ENCODE measurements at places on chromosomes 7 and 10.

- no peak for DNase-seq
These were observed 132.1 kb downstream of the NRBF2 start for GRCh38 chr10:63265222-63265617.

- DNase-seq = no peak
These were observed 6.4 kb upstream of the FIGNL1 start for GRCh38 chr7:50456371-50457123.

DNA sequence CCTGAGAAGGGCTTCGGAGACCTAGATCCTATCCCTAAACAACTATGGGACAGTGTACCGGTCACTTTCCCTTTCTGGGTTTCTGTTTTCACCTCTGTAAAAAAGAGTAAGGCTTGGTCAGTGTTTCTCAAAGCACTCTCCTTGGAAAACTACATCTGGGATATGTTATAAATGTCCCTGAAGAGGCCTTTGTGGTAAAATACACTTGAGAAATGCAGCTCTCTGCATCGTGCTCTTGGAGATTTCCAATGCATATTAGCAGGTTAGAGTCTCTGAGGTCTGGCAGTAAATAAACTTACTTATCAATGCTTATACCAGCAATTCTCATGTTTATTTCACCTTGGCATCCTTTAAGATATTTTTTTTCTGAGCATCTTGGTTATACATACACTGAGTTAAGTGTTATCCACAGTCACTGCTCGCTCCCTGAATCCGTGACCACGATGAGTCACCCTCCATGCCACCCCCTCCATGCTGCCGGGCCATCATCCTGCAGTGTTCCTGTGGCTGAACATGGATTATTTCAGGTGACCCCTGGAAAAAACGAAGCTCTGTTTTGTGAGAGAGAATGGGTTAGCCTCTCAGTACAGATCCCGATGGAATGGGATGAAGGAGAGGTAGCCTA, 3.3 kb upstream of the TBXAS1 start:
- no peak for DNase-seq

DNA sequence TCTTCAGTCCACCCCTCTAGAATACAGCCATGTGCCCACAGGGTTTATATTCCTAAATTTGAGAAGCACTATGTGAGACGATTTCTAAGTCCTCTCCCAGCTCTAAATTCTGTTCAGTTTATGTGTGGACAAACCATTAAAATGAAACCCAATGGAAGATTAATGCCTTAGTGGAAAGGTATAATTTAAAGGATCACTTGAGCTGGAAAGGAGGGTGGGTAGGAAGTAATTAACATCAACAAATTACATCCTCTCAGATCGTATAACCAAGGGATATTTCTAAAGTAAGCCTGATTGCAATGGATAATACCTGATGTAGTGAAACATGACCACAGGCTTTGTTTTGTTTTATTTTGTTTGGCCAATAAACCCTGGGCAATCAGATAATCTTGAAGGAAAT, 511.0 kb upstream of the COBL start:
- no peak for DNase-seq

- DNase-seq = no peak
These were observed 36.1 kb downstream of the SGPL1 start for GRCh38 chr10:70851597-70852475.

GRCh38 chr7:23072922-23073321, 32.7 kb upstream of the KLHL7 start:
- no peak for DNase-seq

GRCh38 chr7:139423091-139423490, 60.4 kb downstream of the KLRG2 start:
- DNase-seq = no peak

GRCh38 chr7:135291809-135292253, 58.2 kb downstream of the STRA8 start:
- no peak for DNase-seq

GRCh38 chr7:69966766-69967591, 368.7 kb downstream of the AUTS2 start:
- no peak for DNase-seq

DNA sequence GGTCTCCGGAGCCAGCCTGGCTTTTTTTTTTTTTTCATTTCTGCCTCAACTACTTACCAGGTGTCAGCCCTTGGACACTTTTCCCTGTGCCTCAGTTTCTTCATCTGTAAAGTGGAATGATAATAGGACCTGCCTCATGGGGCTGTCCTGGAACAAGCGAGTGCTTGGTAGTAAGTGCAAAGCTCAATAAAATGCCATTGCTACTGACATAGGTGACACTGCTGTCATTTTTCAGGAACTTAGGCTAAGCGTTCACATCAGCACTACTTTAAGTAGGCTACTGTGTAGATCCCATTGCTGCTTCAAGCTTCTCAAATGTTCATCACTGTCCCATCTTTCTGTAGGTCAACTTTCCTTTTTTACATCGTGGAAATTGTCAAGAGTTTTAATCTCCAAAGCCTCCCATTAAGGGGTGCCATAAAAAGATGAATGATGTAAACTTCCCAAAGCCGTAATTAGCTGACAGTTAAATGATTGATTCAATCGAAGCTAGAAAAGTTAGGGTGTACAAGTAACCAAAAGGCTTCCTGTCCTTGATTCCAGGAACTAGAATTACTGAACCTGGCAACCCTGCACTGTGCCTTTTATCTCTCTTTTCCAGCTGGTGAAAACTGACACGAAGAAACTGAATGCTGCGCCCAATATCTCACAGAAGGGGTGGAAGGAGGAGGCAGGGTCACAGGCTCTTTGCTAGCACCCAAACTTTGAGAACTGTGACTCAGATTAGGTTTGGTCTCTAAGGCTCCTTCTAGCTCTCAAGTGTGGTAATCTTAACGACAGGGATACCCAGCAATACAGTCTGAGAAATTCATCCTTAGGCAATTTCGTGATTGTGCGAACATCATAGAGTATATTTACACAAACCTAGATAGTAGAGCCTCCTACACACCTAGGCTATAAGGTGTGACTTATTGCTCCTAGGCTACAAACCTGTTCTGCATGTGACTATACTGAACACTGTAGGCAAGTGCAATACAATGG, 861 bp upstream of the USP6NL start:
- no peak for DNase-seq

DNA sequence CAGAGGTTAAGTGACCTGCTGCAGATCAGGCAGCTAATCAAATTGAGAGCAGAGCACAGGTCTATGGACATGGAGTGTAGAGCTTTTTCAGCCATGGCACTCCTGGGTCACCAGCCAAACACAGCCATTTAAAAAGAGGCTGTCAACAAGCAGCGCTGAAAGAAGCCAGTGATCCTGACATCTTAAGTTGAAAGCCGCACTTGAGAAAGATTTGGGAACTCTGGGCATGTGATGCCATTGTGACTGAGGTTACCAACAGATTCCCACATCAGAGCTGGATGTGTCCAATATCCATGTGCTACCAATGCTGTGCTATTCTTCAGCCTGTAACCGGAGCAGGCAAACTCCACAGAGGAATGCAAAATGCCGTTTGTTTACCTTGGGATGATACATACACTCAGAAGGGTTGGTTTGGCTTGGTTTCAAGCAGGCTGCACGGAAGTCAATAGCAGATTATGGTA, 56.2 kb upstream of the ABLIM1 start:
- DNase-seq = no peak

DNA sequence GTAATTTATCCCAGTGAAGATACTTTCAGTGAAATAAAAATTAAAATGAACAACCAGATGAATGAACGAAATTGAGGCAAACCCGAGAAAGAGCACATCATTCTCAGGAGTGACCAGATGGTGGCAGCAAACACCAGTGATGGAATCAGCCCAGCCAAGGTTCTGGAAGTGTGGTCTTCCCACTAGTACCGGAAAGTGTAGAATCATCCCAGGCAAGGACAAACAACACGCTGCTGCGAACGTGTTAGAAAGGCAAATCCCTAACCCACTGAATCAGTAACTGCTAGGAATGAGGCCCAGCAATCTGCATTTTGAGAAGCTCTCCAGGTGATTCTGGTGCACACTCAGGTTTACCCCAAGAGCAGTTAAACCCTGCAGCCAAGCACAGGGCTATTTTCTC, 15.5 kb upstream of the SLC18A3 start:
- DNase-seq = no peak

- no peak for DNase-seq
These were observed 65.3 kb upstream of the MDFIC start for GRCh38 chr7:114856625-114857024.

DNA sequence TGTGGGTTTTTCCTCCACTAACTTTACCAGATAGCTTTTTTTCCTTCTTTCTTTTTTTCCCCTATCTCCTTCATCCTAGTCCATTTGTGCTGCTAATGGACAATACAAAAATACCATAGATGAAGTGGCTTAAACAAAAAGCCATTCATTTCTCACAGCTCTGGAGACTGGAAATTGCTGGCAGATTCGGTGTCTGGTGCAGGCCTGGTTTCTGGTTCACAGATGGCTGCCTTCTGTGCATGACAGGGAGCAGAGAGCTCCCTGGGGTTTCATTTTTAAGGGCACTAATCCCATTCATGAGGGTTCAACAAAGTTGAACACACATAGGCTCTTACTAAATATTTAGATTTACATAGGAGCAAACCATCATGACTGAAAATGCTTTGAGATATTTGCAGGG, 467.4 kb downstream of the TYW1 start:
- DNase-seq = no peak

DNA sequence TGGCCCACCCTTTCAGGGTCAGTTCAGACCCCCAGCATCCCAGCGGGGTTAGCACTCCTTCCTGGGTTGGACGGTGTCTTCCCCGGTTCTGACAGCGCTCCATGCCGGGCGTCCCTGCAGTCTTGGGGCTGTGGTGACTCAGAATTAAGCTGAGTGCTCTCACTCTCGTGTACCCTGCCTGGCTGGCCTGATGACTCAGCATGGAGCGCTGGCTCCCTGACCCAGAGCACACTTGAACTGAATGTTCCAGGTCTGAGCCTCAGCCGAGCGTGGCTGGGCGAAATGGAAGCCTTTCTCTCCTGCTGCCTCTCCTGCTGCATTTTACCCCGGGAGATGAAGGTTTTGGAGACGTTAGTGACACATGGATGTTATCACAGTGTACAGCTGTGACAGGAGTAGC, 7.1 kb downstream of the BAG3 start:
- no peak for DNase-seq

GRCh38 chr10:61943674-61944378, 42.3 kb downstream of the ARID5B start:
- DNase-seq = no peak

- DNase-seq = no peak
These were observed 563.2 kb downstream of the GALNT17 start for GRCh38 chr7:71695186-71695585.

DNA sequence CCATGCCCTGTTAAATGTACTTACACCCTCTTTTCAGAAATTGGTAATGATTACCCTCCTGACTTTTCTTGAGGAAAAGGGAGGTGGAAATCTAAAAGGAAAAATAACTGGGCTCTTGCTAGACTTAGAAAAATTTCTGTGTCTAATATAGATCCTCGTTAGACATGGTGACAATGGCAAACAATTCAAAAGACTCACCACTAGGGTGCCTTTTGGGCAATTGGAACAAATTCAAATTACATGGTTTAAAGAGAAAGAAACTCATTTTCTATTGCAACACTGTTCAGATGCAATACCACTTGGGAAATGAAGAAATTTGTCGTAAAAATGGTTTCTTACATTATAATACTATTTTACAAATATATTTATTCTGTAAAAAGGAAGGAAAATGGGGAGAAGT, 950.1 kb downstream of the GRM8 start:
- no peak for DNase-seq

- no peak for DNase-seq
These were observed 2.4 kb upstream of the DENND10 start for GRCh38 chr10:119101366-119102098.

DNA sequence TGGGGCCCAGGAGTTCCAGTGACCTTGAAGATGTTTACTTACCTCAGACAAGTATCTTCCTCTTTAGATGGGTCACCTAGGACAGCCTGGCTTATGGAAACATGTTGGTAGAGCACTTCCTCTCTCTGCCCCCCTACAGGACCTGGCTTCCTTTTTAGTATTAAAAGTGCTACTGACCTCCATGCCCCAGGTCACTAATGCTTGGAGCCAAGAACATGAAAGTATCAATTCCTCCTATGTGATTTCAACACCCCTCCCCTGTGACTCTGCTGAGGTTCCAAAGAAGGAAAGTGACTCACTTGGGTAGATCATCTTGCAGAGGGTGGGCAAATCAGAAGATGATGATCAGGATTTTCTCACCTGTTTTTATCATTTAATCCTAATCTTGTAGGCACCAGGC, 125.3 kb upstream of the CCDC6 start:
- no peak for DNase-seq

- DNase-seq = no peak
These were observed 53.4 kb downstream of the NRCAM start for GRCh38 chr7:108402865-108403264.

DNA sequence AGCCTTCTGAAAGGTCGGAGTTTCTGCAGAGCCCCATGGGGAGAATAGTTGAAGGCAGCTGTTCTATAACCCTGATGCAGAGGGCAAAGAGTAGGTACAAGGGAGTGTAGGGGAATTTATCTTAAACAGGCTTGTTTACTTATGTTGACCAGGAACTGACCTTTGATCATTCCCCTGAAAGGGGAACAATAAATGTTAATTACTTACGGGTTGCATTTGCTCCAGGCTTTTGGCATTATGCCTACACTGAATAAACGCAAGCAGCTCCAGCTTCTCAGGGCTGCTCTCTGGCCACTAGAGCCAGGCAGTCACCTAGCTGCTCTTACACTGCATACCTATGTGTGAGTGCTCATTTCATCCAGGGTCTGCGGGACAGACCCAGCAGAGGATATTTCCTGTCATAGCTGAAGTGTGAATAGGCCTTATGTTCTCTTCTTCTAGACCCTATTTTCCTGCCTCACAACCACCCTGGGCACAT, 26.9 kb upstream of the ABCA13 start:
- DNase-seq = no peak

- no peak for DNase-seq
These were observed 121.9 kb upstream of the AUTS2 start for GRCh38 chr7:69476416-69476815.

DNA sequence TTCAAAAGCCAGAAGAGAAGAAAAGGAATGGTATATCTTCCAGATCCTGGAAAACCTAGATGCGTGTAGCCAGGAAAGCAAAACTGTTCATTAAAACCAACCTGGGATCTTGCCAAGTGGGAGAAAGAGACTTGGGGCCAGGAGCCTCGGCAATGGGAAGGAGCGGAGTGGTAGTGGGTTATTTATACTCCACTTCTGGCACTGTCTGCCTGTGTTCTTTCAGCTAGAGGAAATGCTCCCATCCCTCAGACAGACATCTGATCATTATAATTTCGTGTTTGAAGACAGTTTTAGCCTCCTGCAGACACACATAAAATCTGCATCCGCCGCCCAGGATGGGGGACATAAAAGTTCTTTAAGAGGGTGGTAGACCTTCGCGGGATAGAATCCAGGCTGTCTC, 421.6 kb downstream of the RPS24 start:
- no peak for DNase-seq

GRCh38 chr10:74118804-74119203, 31.8 kb downstream of the AP3M1 start:
- no peak for DNase-seq

DNA sequence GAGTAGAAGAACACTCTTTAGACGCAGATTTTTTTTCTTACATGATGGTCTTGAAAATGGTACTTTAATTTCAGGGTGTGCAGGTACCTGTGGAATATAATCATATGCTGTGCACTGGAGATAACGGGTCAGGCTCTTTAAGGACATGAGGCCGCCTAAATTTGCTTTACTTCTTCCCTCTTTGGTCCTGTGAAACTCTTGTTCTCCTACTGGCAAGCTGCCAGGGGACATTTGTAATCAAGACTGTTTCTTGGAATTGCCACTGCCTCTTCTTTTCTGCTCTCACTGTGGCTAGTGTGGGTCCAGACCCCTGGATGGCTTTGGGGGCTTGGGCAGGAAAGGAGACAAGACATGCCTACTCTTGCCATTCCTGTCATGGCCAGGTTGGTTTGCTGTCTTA, 146.0 kb downstream of the SND1 start:
- DNase-seq = no peak

- DNase-seq = no peak
These were observed 7.3 kb downstream of the ZMIZ2 start for GRCh38 chr7:44755698-44756627.
